AG04450 (cell line): ENCODE measurements at places on chromosomes 7 and 10.

DNA sequence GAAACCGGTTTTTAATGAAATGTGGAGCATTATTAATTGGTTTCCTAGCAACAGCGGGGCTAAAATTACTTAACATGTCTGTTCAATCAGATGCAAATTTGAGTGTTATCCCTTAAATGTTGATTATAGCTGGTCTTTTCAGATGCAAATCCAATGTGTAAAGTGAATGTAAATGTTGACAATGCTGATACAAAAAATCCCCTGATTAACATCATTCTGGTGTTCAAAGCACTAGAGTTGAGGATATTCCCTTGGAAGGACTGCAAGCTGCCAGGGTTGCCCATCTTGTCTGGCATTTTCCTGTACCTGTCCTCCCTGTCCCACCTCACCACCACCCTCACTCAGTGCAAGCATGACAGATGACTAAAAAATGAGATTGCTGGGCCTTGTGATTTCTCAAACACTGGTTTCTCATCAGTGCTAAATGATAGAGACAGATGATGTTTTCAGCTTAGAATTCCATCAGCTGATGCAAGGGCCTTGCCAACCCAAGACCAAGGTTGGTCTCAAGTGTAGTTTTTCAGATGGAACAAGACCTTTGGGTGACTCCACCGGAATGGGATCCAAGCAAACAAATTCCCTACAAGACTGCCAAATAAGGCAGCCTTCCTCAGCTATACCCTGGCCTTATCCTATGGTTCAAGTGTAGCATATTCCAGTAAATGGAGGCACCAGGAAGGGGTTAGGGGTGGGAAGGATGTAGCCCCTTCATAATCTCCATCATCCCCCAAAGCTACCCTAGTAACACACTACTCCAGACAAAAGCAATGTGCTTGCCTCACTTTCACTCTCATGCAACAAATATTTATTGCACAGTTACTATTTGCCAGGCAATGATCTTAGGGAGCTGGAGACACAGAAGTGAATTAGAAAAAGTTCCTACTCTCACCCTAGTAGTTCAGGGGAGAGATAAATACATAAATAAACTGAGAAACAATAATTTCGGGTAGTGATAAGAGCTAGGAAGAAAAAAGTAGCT lies 54.9 kb downstream of the JAZF1 start:
- no peak for DNase-seq

GRCh38 chr10:84825330-84825729 lies 496.9 kb downstream of the CCSER2 start:
- DNase-seq = no peak

DNA sequence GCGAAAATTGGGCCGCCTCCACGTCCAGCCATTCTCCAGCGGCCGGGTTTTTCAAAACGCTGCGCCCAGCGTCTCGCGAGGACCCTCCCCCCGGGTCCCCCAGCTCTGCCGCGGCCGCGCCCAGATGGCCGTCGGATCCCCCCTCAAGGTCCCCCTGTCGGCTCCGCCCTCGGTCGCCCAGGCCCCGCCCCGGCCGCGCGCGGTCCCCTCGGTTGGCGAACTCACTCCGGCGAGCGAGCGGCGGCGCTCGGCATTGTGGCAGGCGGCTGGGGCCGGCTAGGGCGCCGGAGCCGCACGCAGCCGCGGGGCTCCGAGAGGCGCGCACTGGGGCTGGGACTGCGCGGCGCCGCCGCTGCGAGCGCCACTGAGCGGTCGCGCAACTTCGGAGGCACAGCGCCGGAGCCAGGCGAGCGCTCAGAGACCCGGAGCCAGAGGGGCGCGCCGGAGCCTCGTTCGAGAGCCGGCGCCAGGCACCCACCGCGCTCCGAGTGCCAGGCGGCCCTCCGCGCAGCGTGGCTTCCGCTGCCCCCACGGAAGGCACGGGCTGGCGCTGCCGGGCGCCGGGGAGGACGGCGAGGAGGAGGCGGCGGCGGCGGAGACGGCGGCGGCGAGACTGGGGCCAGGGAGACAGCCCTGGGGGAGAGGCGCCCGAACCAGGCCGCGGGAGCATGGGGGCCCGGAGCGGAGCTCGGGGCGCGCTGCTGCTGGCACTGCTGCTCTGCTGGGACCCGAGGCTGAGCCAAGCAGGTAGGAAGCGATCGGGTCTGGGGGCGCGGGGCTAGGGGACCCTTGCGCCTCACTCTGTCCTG lies at the start of gene UNC5B:
Gene UNC5B, plus strand, starts transcription at position 253 of the 809 bp plus-strand sequence. Its CDS starts 416 bp downstream, at position 669.
- peak; percentile 48 for DNase-seq

DNA sequence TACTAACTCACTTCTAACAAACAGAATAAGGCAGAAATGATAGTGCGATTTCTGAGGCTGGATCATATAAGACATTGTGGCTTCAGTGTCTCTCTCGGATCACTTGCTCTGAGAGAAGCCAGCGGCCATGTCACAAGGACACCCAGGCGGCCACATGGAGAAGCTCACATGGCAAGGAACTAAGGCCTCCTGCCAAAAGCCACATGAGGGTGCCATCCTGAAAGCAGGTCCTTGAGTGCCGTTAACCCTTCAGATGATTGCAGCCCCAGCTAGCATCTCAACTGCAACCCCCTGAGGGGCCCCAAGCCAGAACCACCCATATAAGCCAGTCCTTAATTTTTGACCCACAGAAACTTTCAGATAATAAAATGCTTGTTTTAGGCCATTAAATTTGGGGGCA lies 6.9 kb upstream of the VDAC2 start:
- no peak for DNase-seq

- DNase-seq = no peak
These were observed 161.2 kb downstream of the CAMK1D start for GRCh38 chr10:12510501-12510941.

DNA sequence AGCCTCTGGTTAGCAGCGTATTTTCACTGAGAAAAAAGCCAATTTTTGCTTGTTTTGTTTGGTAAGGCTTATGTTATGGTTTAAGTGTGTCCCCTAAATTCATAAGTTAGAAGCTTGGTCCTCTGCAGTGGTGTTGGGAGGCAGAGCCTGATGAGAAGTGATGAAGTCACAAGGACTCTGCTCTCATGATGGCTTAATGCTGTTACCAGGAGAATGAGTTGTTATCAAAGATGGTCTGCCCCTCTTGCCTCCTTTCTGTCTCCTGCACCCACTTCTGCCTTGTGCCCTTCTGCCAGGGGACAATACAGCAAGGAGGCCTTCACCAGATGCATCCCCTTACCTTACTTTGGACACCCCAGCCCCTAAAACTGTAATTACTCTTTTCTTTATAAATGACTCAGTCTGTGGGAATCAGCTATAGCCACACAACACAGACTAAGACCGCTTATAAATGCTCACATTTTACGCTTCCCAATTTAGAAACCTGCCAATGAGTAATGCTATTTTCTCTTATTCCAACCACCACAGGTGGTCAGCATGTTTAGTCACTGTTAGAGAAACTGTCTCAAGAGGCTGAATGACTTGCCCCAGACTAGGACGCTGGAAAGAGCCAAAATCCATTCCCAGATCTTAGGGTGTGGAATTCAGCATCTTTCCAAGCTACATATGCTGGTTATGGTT lies 6.1 kb upstream of the PKD1L1 start:
- DNase-seq = no peak

GRCh38 chr7:31710171-31710570 lies 23.2 kb downstream of the PPP1R17 start:
- no peak for DNase-seq

GRCh38 chr10:126245501-126245900 lies 142.8 kb downstream of the ADAM12 start:
- no peak for DNase-seq

DNA sequence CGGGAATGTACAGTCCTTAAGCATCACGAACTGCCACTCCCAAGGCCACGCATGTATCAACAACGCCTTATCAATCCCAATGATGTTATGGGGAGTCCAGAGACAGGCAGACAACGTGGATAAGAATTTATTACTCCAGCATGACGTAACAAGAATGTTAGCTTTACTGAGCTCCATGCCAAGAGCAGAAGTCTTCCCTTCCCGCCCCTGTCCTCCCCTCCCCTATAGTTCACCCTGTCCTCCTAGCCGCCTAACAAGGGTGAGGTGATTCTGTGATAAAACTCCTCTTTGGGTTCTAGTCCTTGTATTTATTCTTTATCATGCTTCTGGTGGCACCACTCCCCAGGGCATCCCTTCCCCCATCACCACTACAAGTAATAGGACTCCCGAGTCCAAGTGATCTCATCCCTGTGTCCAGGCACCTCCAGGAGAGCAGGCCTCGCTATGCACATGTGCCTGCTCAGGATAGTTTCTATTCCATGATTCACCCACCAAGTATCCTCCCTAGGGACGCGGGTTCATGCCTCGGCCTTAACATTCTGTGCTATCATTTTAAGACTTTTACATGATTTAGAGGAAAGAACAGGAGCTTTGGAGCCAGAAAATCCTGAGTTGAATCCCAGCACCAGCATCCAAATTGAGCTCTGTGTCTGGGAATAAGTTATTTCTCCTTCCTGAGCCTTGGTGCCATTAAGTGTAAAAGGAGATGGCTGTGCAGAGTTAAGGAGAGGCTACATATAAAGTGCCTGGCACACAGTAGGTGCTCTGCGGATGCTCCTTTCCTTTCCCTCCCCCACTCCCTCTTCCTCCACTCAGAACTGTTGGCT lies 15.4 kb downstream of the GSDME start:
- peak; percentile 80 for DNase-seq

GRCh38 chr7:87833130-87833529 lies 43.0 kb downstream of the SLC25A40 start:
- DNase-seq = no peak

DNA sequence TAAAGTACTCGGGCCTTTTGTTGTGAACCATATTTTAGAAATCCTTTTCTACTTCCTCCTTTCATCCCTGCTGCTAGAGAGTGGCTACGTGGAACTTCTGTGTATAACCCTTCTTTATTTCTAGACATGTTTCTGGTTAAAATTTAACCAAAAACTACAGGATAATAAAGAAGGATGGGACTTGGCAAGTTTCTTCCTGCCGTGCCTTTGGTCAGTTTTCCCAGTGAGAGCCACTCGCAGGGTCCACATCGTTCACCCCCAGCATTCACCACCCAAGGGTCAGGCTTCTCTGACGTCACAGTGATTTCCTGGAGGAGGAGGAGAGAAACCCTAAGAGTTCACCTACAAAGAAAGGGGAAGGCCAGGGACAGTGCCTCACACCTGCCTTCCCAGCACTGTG lies 45.4 kb downstream of the NKX6-2 start:
- no peak for DNase-seq

DNA sequence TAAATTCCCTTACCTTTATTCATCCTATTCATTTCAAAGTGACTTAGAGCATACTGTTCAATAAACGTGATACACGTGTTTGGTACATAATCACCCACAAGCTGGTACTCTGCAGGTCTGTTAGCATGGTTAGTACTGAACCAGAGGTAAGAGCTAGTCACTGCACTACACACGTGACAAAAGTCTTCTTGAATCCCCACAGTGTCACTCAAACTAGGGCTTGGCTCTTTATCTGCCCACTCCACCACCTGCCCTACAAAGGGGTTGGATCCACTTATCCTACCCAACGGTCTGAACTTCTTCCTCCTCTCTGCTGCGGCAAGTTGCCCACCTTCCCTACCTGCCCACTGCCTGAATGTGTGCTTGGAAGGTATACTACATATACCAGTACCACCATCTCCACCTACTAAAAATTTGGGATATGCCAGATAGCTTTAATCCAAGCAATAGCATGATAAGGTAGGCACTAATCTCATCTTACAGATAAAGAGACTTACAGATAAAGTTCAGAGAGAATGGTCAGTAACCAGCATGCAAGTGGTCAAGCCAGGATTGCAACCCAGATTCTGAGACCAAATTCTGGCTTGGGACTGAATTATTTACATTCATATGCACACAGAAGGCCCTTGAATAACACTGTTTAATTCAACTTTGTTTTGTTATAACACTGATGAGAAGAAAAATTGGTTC lies 92.2 kb downstream of the SGMS1 start:
- DNase-seq = no peak

DNA sequence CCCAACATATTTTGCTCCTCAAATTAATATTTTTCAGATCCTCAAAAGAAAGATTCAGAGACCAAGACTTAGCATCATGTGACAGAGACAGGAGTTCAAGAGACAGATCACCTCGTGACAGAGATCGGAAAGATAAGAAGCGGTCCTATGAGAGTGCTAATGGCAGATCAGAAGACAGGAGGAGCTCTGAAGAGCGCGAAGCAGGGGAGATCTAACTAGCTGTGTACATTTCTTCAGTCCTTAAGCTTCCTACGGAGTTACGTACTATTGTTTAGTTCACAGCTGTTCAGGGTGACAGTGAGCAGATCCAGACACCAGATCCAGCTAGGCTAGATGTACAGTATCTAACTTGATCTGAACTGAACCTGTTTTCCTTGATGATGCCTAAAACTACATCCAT lies 61.3 kb downstream of the KLRG2 start:
- no peak for DNase-seq

- no peak for DNase-seq
These were observed 205.2 kb downstream of the STK31 start for GRCh38 chr7:23915236-23915635.

GRCh38 chr7:139598642-139599041 lies 75.2 kb downstream of the CLEC2L start:
- no peak for DNase-seq

GRCh38 chr7:94270772-94271171 lies 123.9 kb upstream of the COL1A2 start:
- DNase-seq = no peak

GRCh38 chr10:85604136-85604725 lies 762.4 kb downstream of the GRID1 start:
- DNase-seq = no peak

GRCh38 chr7:121452389-121452788 lies 56.3 kb upstream of the FAM3C start:
- no peak for DNase-seq

DNA sequence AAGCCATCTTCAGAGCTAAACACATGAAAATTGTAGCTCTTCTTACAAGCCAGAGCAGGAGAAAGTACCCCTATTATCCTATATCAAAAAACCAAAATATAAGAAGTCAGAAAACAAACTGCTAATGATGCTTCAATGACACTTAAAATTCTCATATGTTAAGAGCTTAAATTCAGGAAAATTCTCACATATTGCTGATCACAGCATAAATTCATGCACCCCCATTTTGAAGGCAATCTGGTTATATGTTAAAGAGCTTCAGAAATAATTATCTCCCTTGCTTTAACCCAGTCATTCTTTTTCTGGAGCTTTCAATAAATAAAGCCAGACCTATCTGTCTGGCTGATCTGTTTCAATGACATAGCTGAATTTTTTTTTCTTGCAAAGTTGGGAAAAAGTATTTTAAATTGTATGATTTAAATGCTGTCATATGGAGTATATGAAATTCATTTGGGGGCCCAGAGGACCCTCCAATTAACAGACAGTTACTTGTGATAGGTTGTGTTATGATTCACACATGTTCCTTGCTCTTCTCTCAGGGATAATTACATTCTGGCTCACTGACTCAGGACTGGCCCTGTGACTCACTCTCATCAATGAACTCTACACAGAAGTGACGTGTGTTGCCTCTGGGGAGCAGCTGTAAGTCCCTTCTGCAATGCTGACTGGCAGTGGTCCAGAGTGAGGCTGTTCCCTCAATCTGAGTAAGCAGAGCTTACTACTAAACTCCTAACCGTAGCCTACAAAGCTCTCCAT lies 85.2 kb downstream of the HGF start:
- peak; percentile 100 for DNase-seq

- no peak for DNase-seq
These were observed 7.7 kb downstream of the PON1 start for GRCh38 chr7:95316588-95316987.

- no peak for DNase-seq
These were observed 244.2 kb upstream of the IGFBP3 start for GRCh38 chr7:46165276-46165675.

- no peak for DNase-seq
These were observed 131.6 kb downstream of the HGF start for GRCh38 chr7:81638198-81638597.
